CD4-positive, alpha-beta T cell treated with Interleukin-4 for 1 hour (primary cell): ENCODE measurements at places on chromosomes 11 and 22.
A peak's percentile ranks its signal among the peaks of the same experiment; 100 is the strongest.

GRCh38 chr11:109490953-109491635 lies 69.1 kb downstream of the C11orf87 start:
- DNase-seq = no peak

- DNase-seq = no peak
Observed at GRCh38 chr11:22491555-22492225, 133.9 kb downstream of the FANCF start.

DNA sequence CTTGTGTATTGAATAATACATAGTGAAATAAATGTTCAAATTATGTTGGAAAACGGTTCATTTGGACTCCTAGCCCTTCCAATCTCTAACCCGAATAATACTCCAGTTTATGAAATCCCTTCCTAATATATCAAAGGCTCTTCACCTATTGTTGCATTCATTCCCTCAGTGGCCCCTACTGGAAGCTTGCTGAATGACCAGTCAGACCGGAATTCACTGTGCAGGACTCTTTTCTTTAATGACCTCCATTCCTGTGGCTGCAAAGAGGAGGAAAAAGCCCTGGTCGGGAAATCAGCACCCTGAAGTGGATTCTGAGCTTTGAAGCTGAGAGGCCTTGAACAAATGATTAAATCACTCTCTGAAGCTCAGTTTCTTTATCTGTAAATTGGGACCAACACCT lies 19.1 kb upstream of the RCN1 start:
- DNase-seq = no peak

DNA sequence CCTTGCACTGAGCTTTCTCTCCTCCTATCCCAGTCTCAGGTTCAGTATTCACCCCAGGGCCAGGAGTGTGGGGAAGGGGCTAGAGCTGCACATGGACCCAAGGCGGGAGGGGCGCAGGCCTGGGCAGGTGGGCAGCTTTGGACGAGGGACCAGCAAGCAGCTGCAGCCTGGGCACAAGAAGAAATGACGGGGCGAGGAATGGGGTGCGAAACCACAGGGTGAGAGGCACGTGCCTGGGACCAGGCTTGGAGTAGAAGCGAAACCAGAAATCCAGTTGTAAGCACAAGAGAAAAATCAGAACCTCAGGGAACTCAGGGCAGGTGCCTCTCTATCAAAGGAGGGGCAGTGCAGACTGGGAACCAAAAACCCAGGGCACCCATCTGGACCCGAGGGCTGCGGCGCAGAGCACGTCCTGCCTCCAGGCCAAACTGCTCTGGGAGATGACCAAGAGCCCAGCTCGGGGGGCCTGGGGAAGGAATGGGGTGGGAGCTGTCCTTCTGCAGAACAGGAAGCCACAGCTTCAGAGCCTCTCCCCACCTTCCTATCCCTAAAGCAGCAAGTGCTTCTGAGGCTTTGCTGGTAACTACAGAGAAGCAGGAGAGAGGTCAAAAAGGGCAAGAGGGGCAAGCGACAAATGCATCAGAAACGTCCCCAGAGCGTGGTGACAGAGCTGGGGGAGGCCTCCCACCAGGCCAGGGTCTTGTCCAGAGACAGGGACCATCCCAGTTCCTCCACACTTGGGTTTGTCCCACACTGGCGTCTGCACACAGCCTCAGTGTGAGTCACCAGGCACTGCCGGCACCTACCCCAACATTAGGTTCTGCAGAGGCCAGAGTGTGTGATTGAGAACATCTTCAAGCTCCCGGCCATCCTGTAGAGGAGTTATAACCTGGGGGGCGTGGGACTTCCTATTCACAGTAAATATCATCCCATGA lies 18.3 kb upstream of the TMPRSS4 start:
- DNase-seq = no peak

DNA sequence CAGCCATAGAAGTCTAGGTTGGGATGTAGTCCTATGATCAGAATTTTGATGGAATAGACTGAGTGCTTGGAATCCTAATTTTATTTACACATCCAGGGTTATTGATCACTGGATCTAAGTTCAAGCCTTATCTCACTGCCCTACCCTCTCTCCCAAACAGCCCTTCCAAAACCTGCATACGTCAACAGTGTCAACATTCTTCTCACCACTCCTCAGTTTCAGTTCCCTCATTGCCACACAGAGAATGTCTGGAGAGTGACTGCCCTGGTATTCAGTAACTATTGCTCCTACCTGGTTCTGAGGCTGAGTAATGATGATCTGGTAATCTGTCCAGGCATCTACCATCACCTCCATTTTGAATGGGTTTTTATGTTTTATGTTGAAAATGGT lies 60.0 kb downstream of the GLYATL1 start:
- peak; percentile 6 for DNase-seq

- DNase-seq = peak; percentile 61
Observed at GRCh38 chr22:19886605-19887255, 32.1 kb upstream of the GNB1L start.

- DNase-seq = no peak
Observed at GRCh38 chr11:16002942-16003341, 353.4 kb downstream of the SOX6 start.

DNA sequence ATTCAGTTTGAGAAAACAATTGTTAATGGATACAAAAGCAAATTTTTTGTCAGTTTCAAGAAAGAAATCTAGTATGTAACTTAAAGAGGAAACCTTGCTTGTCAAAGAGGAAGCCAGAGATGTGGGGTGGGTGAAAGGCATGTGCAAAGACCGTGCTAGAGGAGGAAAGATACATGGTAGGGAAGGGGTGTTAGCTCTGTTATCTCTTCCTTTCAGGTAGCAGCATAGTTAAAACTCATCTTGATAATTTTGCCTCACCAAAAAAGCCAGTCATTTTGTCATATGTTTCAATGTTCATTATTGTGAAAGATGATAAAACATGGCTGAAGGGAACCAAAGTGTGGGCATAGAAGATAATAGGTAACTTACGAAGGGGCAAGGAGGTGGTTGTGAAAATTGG lies 2.6 kb upstream of the MS4A2 start:
- DNase-seq = no peak

GRCh38 chr11:14381968-14382367 lies 23.0 kb upstream of the RRAS2 start:
- DNase-seq = no peak

- DNase-seq = no peak
Observed at GRCh38 chr11:59647245-59647980, 21.4 kb downstream of the PATL1 start.

GRCh38 chr11:2750682-2751522 lies 51.1 kb upstream of the KCNQ1OT1 start:
- no peak for DNase-seq
